ENCODE measurements at places on chromosomes 1 and 21.

GRCh38 chr1:200053646-200054045 lies 26.1 kb downstream of the NR5A2 start:
- no peak for DNase-seq

- DNase-seq: no peak
Measured at GRCh38 chr1:36350659-36351226, 27.3 kb upstream of the EVA1B start.

GRCh38 chr21:44549525-44550211 lies 1.6 kb downstream of the KRTAP10-2 start:
- no peak for DNase-seq

GRCh38 chr1:67636146-67636545 lies 48.9 kb upstream of the GADD45A start:
- no peak for DNase-seq

DNA sequence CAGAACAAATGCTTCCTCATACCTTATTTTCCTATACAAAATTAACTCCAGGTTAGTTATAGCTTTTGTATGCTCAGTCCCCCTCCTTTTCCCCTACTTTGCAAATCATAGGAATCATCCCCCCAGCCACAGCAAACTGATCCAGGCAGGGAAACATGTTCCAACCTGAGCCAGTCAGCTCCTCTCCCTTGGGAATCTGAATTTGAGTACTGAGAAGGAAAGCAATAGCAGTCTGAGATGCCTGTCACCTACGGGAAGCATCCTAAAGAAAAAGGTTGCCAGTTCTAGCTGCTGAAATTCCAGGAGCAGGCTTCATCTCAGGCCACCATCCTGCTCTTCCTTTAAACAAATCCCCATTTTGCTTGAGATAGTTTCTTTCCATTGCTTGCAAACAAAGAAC lies 6.9 kb downstream of the ADSS2 start:
- no peak for DNase-seq

DNA sequence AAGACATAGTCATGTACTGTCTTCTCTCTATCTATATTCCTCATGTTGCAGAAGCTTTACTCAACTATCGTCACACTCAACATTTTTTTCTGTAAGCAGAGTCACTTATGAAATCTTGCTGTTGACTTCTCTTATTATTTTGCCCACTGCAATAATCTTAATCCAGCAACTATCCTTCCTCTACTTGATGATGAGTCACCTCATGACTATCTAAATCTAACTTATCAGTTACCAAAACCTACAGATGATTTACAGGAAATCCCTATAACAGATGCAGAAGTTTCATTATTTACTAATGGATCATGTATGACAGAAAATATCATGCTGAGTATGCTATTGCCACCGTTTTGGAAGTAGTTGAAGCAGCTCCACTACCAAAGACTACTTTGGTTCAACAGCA lies 378.9 kb downstream of the DUSP10 start:
- DNase-seq: no peak

- DNase-seq: no peak
Measured at GRCh38 chr1:74835051-74835450, 102.1 kb downstream of the TYW3 start.

DNA sequence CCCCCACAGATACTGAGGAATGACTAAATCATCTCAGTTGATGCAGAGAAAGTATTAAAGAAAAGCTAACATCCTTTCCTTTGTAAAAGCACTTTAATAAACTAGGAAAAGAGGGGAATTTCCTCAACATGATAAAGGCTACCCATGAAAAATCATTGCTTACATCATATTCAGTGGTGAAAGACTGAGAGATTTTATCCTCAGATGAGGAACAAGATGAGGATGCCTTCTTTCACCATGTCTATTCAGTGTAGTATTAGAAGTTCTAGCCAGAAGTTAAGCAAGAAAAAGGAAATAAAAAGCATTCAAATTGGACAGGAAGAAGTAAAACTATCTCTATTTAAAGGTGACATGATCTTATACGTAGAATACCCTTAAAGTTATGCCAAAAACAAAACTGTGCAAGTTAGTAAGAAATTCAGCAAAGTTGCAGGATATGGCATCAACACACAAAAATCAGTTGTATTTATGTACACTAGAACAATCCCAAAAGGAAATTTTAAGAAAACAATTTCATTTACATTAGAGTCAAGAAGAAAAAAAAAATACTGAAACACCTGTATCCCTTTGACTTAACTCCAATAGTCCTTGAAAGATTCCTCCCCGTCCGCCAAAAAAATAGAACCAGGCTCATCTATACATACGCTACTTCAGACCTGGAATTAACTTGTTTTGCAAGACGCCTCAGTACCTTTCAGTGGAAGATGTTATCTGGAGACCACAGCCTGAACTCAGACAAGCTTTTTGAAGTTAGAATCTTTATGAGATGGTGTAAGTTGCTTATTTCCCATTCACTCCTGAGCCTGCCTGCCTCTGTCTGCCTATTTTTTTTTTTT lies 17.5 kb downstream of the ZMYM4 start:
- DNase-seq: no peak

GRCh38 chr1:75614399-75614756 lies 3.5 kb upstream of the SLC44A5 start:
- DNase-seq: peak; percentile 49

DNA sequence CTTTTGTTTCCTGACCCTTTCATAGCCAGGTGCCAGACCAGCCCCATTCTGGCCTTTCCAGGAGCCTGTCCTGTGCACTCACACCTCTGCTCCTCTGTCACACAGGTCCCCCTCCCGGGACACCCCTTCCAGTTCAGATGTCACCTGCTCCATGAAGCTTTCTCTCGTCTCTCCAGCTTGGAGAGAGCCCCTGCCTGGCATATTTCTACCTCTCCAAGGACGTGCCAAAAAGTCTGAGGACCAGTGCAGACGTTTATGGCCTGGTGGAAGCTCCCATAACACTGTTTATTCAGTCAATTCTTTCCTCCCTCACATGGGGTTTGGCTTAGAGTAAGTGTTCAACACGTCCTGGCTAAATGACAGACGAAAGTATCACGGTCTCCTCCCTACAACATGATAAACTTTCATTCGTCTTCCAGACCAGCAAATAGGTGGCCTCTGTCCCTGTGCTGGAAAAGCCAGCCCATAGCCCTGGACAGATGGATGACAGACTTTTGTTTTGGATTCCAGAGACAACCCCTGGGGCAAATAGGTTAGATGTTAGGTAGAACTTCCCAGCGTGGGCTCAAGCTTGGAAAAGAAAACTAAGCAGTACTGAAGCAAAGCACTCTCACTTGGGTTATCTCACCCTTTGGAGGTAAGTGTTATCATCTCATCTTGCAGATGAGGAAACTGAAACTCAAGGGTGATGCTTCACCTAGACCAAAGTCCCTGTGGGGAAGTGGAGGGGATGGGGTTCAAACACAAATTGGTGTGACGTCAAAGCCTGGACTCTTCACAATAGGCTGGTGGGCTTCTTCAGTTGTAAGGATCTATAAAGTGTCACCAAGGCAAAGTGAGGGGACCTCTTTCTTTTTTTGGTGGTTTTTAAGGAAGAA lies 52.9 kb upstream of the ECE1 start:
- no peak for DNase-seq

- DNase-seq: no peak
Measured at GRCh38 chr1:183306317-183307042, 111.7 kb downstream of the NMNAT2 start.

- no peak for DNase-seq
Measured at GRCh38 chr1:9165396-9165795, 36.5 kb upstream of the GPR157 start.

- no peak for DNase-seq
Measured at GRCh38 chr1:169816617-169817016, 21.9 kb upstream of the METTL18 start.

- DNase-seq: peak; percentile 13
Measured at GRCh38 chr1:55155522-55155921, 59.6 kb downstream of the USP24 start.

DNA sequence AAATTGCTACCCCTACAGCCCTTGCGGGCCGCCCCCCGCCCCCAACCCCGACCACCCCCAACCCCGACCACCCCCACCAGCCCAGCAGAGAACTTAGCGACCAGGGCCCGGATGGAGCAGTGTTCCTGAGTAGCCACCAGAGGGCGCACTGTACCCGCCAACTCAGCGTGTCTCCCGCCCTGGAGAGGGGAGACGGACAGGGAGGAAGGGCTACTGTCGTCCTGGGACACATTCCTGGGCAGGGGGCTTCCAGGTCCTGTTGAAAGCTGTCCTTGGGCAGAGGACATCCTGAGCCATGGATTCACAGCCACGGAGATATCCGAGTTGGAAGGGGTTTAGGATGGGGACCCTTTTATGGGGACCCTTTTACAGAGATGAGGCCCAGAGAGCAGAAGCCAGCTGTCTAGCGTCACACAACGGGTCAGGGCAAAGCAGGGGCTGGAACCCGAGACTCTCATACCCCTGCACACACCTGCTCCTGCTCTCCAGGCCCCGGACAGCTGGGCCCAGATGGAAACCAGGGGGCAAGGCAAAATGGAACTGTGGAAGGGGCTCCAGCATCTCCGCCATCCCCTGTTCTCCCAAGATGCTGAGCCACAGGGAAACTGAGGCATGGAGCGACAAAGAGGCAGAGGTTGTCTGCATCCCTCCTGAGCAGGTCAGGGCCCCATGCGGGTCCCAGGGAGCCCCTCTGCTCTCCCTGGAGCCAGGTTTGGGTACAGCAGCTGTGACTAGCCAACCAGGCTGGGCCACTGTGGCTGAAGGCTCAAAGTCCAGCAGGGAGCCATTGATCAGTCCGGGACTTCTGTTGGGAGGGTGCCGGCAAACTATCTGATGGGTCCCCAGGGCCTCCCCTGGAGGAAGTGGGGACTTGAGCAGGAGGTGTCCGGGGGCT lies 25.0 kb upstream of the LAPTM5 start:
- DNase-seq: peak; percentile 79

- DNase-seq: no peak
Measured at GRCh38 chr1:19892628-19893168, 10.5 kb downstream of the OTUD3 start.

- DNase-seq: no peak
Measured at GRCh38 chr1:204652497-204652896, 33.0 kb downstream of the LRRN2 start.

DNA sequence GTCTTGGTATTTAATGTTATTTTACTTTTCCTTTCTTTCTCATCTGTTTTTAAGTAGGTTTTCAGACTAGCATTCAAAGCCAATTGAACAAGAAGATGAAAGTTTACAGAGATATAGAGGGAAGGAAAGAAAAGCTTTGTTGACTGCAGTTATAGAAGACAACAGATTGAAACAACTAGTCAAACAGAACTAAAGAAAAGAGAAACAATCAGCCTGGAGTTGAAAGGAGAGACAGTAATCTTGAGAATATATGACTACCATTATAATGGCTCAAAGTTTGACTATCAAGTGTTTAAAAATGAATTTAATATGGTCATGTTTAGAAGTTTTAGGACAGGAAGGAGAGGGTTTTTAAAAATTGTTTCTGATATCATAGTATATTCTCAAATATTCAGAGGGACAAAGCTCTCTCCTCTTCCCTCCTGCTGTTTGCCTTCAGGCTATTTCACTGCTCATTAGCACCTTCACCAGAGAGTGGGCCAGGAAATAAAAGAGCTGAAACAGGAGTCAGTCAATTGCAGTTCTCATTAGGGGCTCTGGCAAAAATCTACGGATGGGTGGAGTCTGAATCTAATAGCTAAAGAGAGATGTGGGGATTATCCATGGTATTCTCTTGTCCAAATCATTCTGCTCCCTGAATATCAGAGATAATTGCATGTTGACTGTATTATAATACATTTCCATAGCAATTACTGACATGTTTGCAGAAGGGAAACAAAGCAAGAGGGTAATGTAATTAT lies 577.8 kb downstream of the BRINP3 start:
- no peak for DNase-seq

- DNase-seq: no peak
Measured at GRCh38 chr1:62625415-62625814, 28.1 kb downstream of the ANGPTL3 start.

DNA sequence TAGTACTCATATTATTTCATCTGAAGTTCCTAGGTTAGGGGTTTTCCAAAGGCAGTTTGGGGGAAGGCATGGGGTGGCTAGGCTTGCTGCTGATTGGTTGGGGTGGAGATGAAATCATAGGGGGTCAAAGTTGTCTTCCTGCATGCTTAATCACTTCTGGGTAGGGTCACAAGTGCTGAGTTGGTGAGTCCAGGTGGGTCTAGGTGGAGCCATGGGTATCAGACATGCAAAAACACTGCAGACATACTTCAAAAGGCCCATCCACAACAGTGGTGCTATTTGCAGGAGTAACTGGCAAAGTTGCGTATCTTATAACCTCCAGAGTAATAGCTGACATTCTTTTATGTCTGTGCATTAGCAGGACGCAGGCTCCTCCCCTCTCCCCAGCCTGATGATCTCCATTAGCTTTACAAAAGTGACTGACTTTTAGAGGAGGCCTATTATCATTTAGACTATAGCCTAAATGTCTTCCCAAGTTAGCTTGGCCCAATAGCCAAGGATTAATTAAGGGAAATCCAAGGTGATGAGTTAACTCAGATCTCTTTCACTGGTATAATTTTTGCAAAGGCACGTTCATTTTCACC lies 374.4 kb upstream of the PRMT6 start:
- no peak for DNase-seq

DNA sequence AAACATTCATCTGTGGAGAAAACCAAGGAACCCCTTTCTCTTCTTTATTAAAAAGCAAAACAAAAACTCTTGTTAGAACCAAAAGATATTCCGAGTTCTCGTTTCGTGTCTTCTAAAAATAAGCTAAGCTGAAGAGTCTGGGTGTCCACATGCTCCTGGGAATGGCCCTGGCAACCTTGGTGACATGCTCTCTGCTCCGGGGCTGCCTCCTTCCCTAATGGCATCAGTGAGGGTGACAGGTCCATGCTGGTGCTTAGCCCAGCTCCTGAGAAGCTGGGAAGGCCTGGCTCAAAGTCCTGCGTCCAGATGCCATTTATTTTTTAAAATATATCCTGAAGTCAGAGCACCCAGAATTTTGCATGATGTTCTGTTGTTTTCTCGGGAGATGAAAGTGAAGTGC lies 24.6 kb upstream of the TRAPPC10 start:
- no peak for DNase-seq

GRCh38 chr21:35190201-35190701 lies 141.1 kb upstream of the RUNX1 start:
- no peak for DNase-seq

- DNase-seq: peak; percentile 43
Measured at GRCh38 chr1:37035796-37036666, 1.7 kb upstream of the GRIK3 start.

- no peak for DNase-seq
Measured at GRCh38 chr1:114208714-114209113, 55.0 kb upstream of the SYT6 start.

Measured in cardiac muscle cell (in vitro differentiated cells and primary cell).